ENCODE measurements at places on chromosomes 4 and X.

GRCh38 chr4:42871671-42872290 is 20.7 kb upstream of the GRXCR1 start:
- no peaks in the 10 kb centered on the region for H3K36me3 ChIP-seq
- H3K4me1 ChIP-seq, result no peaks in the 10 kb centered on the region
- DNase-seq, result no peak
- peaks cover 14% of the 10 kb centered on the region for H3K27me3 ChIP-seq

- no peaks in the 10 kb centered on the region for H3K36me3 ChIP-seq
- H3K27me3 ChIP-seq, result no peaks in the 10 kb centered on the region
- H3K4me3 ChIP-seq, result no peak overlapping the region
Measured at GRCh38 chr4:978957-979701, 5.8 kb upstream of the DGKQ start.

GRCh38 chr4:88320780-88321373 is 36.5 kb upstream of the PPM1K start:
- peak overlapping the region; percentile 8 for H3K4me3 ChIP-seq
- peak overlapping the region; percentile 73 for H3K27ac ChIP-seq
- H3K36me3 ChIP-seq, result no peaks in the 10 kb centered on the region
- peak; percentile 4 for DNase-seq
- peaks cover 50% of the 10 kb centered on the region for H3K4me1 ChIP-seq

DNA sequence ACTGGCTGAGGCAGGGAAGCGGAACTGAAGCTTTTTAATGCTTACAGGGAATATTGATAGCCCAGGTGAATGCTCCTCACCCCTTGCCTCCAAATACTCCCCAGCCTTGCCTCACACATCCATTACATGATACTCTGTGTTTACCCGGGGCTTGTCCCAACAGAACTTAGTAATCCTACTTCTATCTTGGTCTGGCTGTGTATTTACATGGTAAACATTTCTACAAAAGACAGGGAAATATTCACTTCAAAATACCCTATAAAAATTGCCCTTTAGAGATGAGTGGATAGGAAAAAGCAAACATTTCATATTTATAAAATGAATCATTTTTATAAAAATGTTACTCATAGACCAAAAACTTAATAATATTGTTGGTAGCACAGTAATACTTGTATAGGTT is 120.1 kb downstream of the NHS start:
- H3K27me3 ChIP-seq, result no peaks in the 10 kb centered on the region
- H3K36me3 ChIP-seq, result no peaks in the 10 kb centered on the region
- H3K4me3 ChIP-seq, result no peak overlapping the region
- no peak for DNase-seq
- H3K27ac ChIP-seq, result no peak overlapping the region

DNA sequence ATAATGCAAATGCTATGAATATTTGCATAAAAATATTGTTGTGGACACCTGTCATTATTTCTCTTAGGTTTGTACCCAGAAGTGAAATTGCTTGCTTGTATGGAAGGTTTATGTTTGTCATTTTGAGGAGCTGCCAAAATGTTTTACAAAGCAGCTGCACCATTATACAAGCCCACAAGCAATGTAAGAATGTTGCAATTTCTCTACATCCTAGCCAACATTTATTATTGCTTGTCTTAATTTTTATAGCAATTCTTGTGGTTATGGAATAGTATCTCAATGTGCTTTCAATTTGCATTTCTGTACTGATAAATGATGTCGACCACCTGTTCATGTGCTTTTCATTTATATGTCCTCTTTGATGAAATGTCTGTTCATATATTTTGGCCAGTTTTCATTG is 18.7 kb upstream of the RBMX start:
- no peaks in the 10 kb centered on the region for H3K27me3 ChIP-seq
- no peaks in the 10 kb centered on the region for H3K4me1 ChIP-seq
- H3K27ac ChIP-seq, result no peak overlapping the region
- DNase-seq, result no peak
- no peak overlapping the region for H3K4me3 ChIP-seq
- no peaks in the 10 kb centered on the region for H3K36me3 ChIP-seq

DNA sequence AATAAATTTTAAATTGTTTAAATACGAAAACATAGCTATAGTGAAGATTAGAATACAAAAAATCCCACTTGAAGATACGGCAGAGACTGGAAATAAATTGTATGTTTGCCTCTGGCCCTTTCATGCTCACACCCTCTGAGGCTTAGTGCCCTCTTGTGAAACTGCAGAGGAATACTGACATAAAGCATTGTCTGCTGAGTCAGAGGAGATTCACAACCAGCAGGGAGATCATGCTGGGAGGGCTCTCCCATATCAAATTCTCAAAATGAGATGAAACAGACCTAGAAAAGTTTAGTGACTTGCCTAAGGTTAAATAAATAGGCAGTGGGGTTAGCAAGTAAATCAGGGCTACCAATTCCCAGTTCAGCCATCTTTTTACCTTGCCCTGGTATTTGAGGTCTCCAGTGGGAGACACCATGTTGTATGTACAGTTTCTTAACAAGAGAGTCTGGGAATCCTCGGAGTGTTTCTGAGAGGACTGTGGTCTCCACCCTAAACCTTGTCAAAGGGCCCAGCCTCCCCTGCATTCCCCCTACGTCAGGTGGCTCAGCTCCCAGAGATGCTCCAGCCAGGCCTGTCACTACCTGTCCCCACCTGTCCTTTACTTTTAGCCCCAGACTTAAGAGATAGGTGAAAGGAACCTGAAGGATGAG is 581.4 kb upstream of the DIPK2B start:
- no peak overlapping the region for H3K4me3 ChIP-seq
- no peak for DNase-seq
- no peaks in the 10 kb centered on the region for H3K4me1 ChIP-seq
- H3K27me3 ChIP-seq, result no peaks in the 10 kb centered on the region
- H3K27ac ChIP-seq, result peak overlapping the region; percentile 54

DNA sequence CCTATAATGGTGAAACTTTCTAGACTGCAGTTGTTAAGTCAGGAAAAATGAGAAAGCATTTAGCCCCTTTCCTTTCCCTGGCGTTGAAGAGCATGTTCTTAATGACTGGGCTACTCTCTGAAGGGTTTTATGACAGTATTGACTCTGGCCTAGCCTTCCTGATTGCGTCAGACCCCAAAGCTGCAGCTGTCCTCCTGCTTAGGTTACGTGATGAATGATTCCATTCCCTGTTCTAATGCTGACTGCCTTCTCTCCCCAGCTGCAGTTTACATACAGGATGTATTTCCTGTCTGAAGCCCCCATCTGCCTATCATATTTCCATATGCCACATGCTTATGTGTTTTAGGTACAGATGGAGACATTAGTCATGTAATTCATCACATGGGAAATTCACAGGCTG is 105.8 kb upstream of the EGFL6 start:
- H3K4me3 ChIP-seq, result no peak overlapping the region
- H3K36me3 ChIP-seq, result no peaks in the 10 kb centered on the region
- no peaks in the 10 kb centered on the region for H3K27me3 ChIP-seq
- DNase-seq, result no peak
- no peak overlapping the region for H3K27ac ChIP-seq

DNA sequence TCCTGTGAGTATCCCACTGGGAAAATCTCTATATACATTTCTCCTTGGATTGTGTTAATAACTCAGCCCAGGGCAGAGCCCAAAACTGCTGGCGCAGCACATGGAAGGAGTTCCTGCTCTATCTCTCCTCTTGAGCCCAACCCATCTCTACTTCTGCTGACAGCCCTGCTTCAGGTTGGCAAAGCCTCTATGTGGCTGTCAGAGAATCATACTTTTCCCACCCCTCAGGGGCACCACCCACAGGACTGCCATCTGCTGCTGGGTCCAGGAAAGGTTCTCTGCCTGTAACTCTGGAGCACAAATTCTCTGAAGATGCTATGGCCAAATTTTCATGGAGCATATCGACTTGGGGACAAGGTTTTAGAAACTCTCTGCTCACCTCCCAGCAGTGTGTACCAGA is 278.5 kb upstream of the EMCN start:
- DNase-seq, result no peak
- H3K4me1 ChIP-seq, result no peaks in the 10 kb centered on the region
- H3K36me3 ChIP-seq, result no peaks in the 10 kb centered on the region
- no peak overlapping the region for H3K27ac ChIP-seq
- H3K4me3 ChIP-seq, result no peak overlapping the region
- no peaks in the 10 kb centered on the region for H3K27me3 ChIP-seq

GRCh38 chr4:117137145-117137544 is 51.8 kb upstream of the TRAM1L1 start:
- H3K27ac ChIP-seq, result no peak overlapping the region
- no peaks in the 10 kb centered on the region for H3K36me3 ChIP-seq
- no peak overlapping the region for H3K4me3 ChIP-seq

DNA sequence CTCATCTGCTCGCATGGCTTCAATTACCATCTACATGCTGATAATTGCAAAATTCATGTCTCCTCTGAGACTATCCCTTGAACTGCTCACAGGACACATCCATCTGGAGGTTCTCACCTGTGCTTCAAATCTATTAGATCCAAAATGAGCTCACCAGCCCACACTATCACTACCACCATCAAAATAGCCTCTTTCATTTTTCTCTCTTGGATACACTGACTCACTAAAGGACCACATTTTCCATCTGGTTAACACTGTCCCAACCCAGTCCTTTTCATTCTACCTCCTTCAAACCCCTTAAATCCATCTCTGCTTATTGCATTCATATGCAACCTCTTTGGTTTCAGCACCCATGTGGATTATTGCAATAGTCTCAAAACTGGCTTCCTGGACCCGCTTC is 497.6 kb downstream of the MID1IP1 start:
- H3K27me3 ChIP-seq, result peaks cover 4% of the 10 kb centered on the region
- no peak for DNase-seq
- no peaks in the 10 kb centered on the region for H3K36me3 ChIP-seq
- H3K4me3 ChIP-seq, result no peak overlapping the region
- H3K27ac ChIP-seq, result no peak overlapping the region

DNA sequence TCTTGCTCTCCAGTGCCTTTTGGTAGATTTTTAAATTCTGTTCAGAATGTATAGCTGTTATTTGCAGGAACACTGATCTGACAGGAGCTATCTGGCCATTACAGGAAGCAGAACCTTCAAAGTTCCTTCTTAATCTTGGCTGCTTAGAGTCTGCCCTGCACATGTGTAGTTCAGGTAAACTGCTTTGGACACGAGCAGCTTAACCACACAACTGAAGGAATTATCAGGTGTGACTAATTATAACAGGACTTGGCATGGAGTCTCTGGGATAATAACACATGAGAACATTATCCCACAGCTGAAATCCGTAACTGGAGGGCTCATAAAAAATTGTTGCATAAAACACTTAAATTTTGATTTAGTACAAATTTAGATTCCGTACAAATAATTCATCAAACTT is 11.6 kb upstream of the ING2 start:
- no peak overlapping the region for H3K27ac ChIP-seq
- no peaks in the 10 kb centered on the region for H3K27me3 ChIP-seq
- H3K4me3 ChIP-seq, result no peak overlapping the region
- no peak for DNase-seq
- no peaks in the 10 kb centered on the region for H3K36me3 ChIP-seq

GRCh38 chrX:141673946-141674345 is 24.6 kb downstream of the SPANXD start:
- H3K27ac ChIP-seq, result no peak overlapping the region
- H3K27me3 ChIP-seq, result no peaks in the 10 kb centered on the region
- no peak for DNase-seq
- no peak overlapping the region for H3K4me3 ChIP-seq

DNA sequence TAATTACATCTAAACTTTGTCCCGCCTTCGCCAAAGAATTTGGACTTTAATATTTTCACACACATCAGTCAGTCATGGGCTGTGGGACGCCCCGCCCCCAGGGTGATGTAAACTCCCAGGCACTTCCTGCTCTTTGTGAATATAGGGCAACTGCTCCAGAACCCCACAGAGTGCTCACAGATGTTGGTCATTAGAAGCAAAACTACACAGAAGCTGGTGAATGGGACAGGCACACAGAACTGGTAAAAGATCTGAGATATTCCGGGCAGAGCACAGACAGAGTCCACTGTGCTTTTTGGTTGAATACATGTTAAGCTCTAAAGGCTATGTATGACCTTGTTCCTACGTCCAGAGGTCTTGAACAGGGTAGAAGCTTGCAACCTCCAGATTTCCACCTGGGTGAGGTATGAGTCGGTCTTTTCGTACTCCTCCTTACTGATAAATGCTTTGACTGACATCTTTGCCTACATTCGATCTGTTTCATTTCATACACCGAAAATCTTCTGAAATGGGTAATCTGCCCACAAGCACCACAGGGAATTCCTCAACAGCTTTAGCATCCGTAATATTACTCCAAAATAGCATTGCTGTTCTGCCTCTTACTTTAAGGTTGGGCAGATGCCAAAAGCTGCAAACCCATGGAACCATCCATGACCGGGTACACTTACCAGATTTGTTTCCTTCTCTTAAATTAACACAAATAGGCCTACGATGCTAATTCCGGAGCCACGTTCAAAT is 144.6 kb downstream of the AMELX start:
- DNase-seq, result no peak
- H3K27ac ChIP-seq, result peak overlapping the region; percentile 62
- no peaks in the 10 kb centered on the region for H3K27me3 ChIP-seq
- H3K4me3 ChIP-seq, result no peak overlapping the region
- no peaks in the 10 kb centered on the region for H3K36me3 ChIP-seq

DNA sequence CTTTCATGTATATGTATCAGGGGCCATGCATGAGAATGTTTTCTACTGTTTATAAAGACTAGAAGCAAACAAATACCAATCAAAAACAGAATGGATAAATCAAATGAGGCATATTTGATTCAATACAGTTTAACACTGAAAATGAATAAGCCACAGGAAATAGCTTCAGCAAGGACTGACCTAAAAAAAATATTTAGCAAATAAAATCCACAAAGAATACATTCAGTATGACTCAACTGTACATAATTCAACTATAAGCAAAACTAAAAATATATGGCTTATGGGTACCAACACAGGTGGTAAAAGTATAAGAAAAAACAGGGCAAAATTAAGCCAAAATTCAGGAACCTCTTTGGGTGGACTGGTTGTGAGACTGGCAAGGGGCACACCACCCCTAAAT is 112.9 kb downstream of the KCNIP4 start:
- no peak overlapping the region for H3K4me3 ChIP-seq
- no peaks in the 10 kb centered on the region for H3K4me1 ChIP-seq
- H3K27ac ChIP-seq, result no peak overlapping the region
- H3K27me3 ChIP-seq, result no peaks in the 10 kb centered on the region
- H3K36me3 ChIP-seq, result no peaks in the 10 kb centered on the region

DNA sequence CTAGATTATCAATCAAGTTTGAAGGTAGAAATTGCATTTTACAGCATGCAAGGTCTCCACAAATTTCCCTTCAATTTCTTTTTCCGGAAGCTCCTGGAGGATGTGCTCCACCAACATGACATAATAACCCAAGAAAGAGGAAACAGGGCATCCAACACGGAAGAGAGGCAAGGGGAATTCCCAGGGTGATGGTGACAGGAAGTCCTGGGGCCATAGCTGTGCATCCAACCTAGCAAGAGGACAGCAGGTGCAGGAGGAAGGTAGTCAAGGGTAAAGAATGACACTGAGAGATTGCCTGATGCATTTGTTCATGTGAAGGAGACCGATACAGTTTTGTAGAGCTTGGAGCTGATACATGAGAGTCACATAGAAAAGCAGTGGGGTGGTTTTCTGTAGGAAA is 115.7 kb upstream of the LSM6 start:
- no peaks in the 10 kb centered on the region for H3K36me3 ChIP-seq
- H3K27me3 ChIP-seq, result no peaks in the 10 kb centered on the region
- DNase-seq, result no peak
- H3K4me1 ChIP-seq, result no peaks in the 10 kb centered on the region

- H3K4me1 ChIP-seq, result peaks cover 58% of the 10 kb centered on the region
- H3K27me3 ChIP-seq, result no peaks in the 10 kb centered on the region
- H3K4me3 ChIP-seq, result peak overlapping the region; percentile 1
- H3K27ac ChIP-seq, result peak overlapping the region; percentile 91
- DNase-seq, result no peak
- H3K36me3 ChIP-seq, result no peaks in the 10 kb centered on the region
Measured at GRCh38 chr4:2806390-2807355, 13.8 kb downstream of the SH3BP2 start.
